Dermis microvascular lymphatic vessel endothelial cell (primary cell): ENCODE measurements at places on chromosomes 12 and 14. TPM values are rescaled to one million over a fixed set of nuclear protein-coding genes. Genes with fewer than 3 reads are reported as not detected.

The PTPRR gene
- total RNA-seq, result under 0.01 TPM in 2 replicates

The CNTN1 gene
- not detected in 2 replicates for total RNA-seq

The MYF5 gene
- total RNA-seq, result not detected in 2 replicates

The DTX1 gene
- total RNA-seq, result 1.8 and 6.1 TPM in 2 replicates

The CLEC4C gene
- not detected in 2 replicates for total RNA-seq

The NAA30 gene
- total RNA-seq, result 12.8 and 13.2 TPM in 2 replicates

The NABP2 gene
- 21.6 and 22.5 TPM in 2 replicates for total RNA-seq

The PLA2G1B gene
- total RNA-seq, result not detected in 2 replicates

The HSPA2 gene
- total RNA-seq, result 3.3 and 6.3 TPM in 2 replicates

The CFAP54 gene
- total RNA-seq, result 6.2 and 9.2 TPM in 2 replicates

DNA sequence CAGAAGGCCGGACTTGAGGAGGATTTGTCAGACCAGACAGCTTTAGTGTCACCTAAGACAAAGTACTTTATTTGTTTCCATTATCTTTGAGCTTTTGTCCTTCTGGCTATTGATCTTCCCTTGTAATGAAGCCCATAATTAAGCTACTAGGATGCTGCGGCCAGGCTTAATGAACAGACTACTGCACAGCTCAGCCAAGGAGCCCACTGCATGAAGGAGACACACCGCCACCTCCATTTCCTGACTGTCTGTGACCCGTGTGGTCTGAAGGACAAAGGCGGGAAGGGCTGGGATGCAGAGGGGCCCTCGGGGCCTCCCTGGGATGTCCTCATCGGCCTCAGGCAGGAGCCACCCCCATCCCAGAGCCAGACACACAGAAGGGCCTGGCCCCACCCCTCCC, 31.0 kb upstream of the GALNT9 start:
- DNase-seq, result no peak

DNA sequence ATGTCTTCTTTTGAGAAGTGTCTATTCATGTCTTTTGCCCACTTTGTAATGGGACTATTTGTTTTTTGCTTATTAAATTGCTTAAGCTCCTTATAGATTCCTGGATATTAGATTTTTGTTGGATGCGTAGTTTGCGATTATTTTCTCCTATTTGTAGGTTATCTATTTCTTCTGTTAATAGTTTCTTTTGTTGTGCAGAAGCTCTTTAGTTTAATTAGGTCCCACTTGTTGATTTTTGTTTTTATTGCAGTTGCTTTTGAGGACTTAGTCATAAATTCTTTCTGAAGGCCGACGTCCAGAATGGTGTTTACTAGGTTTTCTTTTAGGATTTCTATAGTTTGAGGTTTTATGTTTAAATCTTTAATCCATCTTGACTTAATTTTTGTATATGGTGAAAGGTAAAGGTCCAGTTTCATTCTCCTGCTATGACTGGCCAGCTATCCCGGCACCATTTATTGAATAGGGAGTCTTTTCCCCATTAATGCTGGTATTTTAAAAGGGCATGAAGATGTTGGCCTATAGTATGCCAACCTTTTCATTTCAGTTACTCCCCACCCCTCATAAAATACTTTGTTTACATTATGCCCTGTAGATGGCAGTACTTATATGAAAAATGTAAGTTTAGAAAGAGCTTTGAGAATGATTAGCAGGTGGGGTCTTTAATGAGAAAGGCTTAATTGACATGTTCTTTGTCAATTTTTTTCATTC, 62.9 kb upstream of the PSMA6 start:
- DNase-seq, result peak; percentile 40

GRCh38 chr12:62632411-62632918, 165.8 kb downstream of the MON2 start:
- DNase-seq, result no peak

DNA sequence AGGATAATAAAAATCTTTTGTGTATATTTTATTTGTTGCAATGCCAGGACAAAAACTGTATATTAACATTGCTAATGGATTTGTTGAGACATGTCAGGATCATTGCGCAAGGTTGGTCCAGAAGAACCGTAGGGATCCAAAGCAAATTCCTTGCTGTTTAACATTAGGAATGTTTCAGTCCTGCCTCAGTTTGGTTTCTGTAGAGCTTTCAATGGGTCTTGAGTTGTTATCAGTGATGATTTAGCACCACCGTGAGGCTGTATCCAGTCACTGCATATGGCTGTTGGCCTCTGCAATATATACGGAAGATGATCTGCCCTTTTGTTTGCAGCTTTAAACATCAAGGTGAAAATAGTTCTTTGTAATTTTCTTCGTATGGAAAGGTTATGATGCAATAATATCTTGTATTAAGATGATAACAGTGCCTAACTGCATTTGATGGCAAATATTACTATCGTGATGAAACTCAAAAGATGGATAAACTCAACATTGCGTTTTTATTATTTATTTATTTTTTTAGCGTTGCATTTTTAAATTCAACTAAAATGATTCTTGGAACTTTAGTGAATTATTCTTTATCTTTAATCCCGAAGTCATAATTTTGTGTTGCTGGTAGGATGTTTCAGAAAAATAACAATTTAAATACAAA, 231.2 kb downstream of the AKAP6 start:
- DNase-seq, result peak; percentile 80

DNA sequence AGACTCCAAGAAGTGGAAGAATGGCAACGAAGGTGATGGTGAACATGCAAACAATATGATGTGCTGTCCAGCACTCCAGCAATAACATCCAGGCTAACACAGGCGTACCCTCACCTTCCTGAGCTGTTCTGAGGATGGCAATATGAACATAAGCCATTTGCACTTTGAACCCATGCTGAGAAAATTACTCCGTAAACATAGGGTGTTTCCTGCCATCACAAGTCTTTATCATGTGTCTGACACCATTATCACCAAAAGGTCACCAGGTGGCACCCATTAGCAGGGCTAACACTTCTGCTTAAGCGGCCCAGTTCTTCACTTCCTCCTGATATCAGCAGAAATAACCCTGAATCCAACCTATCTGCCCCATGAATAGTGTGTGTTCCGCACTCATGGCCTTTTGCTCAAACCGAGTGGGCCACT, 482.8 kb downstream of the MED13L start:
- no peak for DNase-seq

- no peak for DNase-seq
Measured at GRCh38 chr14:49636866-49637265, 1.8 kb upstream of the DNAAF2 start.

DNA sequence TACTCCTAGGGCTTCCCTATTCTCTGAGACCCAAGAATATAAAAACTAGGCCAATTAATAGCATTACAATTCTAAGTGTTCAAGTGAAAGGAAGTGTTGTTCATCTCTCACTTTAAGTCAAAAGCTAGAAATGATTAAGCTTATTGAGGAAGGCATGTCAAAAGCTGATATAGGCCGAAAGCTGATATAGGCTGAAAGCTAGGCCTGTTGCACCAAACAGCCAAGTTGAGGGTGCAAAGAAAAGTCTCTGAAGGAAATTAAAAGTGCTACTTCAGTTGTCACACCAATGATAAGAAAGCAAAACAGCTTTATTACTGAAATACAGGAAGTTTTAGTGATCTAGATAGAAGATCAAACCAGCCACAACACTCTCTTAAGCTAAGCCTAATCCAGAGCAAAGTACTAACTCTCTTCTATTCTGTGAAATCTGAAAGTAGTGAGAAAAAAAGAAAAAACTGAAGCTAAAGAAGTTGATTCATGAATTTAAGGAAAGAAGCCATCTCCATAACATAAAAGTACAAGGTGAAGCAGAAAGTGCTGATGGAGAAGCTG, 68.9 kb downstream of the SLC6A15 start:
- no peak for DNase-seq

DNA sequence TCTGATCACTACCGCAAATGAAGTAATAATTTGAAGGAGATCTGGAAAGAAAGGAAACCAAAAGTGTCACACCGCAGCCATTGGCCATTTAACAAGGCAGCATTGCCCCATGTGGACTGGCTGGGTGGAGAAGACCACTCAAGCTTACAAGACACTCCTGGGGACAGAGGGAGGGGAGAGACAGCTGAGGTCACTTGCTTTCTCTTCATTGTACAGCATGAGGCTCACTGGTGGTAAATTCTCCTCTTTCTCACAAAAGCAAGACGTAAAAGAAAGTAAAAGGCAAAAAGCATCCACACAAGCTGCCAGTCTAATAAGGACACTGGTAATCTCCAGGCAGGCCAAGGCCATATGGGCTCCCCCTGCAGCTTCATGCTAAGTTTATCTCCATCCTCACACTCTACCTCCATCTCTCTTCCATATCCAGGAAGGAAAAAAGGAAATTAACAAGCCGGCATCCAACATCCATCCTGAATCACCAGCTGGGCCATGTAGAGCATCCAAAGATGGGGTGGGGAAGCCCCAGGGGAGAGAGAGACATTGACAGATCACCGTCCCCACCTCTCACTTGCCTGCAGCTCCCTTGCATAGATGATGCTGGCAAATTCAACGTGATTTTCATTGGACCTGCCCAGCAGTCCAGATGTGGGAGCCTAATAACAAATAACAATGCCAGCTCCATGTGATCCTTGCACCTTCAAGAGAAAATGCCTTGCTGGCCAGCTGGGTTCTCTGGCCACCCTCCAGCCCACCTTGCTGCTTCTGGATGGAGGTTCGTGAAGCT, 100.6 kb downstream of the DPF3 start:
- no peak for DNase-seq

DNA sequence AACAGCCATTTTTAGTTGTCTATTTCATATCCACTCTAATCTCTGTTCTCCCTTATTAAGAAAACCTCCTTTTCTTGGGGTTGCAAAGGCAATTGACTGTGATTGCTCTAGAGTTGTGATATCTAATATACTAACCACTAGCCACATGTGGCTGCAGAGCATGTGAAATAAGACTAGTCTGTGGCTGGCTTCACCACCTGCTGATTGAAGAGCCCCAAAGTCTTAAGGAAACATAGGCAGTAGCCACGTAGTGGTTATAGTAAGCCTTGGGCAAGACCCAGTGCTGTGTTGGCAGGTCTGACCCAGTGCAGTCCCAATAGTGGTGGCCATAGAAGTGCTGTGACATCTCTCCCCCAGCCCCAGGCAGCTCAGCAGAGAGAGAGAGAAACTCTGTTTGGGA, 28.4 kb upstream of the ATP2B1 start:
- no peak for DNase-seq

DNA sequence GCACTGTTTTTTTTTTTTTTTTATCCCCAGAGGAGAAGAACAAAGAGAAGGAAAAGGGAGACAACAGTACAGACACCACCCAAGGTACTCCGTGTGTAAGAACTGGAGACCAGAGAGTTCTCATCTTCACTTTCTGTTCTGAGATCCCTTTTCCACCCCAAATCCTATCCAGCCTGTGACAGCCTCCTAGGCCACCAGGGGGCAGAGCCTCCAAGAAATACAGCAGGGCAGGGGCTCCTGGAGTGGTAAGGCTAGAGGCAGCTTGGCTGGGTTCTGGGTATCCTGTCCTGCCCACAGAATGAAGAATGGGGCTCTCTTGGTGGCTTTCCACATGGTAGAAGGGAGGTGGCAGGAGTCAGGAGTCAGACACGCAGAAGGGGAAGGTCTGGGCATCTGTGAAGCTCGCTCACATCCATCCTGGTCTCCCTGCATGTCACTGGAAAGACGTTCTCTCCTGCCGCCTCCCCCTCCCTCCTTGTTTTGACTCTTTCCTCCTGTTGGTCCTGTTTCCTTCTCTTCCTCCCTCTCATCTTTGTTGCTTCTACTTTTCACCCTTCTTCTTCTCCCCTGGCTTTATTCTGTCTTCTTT, 12.0 kb downstream of the CLSTN3 start:
- DNase-seq, result peak; percentile 68

- DNase-seq, result no peak
Measured at GRCh38 chr12:107322063-107322462, 228.7 kb upstream of the CRY1 start.

DNA sequence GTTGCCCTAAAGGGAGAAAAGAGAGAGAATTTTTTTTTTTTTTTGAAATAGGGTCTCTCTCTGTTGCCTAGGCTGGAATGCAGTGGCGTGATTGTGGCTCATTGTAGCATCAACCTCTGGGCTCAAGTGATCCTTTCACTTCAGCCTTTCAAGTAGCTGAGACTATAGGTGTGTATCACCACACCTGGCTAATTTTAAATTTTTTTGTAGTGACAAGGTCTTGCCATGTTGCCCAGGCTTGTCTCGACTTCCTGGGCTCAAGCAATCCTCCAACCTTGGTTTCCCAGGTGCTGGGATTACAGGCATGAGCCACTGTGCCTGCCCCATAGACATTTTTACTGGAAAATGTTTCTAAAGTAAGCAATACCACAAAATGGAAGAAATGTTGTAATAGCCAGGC, 36.8 kb downstream of the YARS2 start:
- no peak for DNase-seq

- DNase-seq, result no peak
Measured at GRCh38 chr12:53100466-53101151, 2.7 kb upstream of the SOAT2 start.

DNA sequence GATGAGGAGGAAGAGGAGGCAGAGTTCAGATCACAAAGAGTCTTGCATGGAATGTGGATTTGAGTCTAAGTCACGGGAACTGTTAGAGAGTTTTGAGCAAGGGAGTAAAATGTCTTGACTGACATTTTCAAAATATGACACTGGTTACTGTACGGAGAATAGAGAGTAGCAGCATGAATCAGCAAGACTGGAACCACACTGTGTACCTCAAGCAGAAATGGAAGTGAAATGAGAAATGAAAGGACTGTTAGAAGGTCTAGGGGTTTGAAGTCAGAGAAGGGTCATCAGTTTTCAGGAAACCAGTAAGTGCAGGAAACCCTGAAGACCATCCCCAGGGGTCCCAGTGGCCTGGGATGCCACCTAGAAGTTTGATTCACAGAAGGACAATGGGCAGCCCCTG, 236.3 kb downstream of the GALC start:
- no peak for DNase-seq
